ENCODE measurements at places on chromosomes 6 and 20. TPM values are rescaled to one million over a fixed set of nuclear protein-coding genes. Genes with fewer than 3 reads are reported as not detected.

DNA sequence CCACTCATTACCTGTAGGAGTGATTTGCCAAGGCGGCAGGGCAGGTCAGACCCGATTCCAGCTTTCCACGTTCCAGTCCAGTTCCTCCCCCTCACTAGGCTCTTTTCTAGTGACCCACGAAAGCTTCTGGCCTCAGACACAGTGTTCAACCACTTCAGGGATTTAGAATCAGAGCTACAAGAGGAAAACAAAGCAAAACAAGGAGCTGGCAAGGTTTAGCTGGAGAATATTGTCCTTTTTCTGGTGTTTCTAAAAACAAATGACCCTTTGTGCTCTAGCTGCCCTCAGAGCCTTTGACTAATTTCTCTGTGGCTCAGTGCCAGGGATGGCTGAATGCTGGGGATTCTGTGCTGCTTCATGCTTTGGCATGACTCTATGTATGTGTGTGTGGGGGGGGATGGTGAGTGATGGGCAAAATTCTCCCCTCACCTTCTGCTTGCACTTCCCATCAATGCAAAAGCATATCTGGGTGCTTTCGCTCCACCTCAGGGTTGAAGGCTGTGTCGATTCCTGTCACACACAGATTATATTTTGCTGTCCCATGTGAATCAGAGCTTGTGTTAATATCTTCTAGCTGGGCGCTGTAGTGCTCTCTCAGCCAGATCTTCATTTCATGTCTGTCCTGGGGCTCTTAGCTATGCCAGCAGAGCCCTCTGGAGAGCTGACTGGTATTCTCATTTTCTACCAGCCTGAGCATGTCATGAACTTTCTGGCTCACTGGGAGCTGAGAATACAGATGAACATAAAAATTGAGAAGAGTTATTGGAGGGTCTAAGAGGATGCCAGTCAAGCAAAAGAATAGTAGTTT, 19.3 kb upstream of the NEDD9 start:
- no peak for DNase-seq

DNA sequence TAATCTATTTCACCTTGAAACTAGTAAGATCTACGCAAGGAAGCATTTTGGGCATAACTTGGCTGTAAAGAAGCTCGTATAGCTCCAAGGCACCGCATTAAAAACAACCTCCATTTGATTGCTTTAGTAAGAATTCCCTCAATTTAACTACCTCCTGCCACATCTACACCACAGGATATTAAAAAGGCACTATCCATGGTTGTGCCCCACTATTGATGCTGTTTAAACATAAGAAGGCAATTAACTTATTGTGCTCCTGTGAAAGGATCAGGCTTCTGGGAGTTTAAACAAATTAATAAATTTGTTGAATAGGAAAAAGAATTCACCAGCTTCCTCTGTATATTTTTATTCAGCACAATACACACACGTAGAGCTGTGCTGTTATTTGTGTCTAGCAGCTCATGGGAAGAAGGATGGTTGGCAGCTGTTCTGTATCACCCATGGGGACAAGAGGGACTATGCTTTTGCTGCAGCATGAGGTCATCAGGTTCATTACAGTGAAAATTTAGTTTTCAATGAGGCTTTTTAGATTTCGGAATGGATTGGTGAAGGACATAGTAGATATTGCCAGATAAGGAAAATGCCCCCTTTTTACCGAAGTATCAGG, 513.3 kb downstream of the HAO1 start:
- DNase-seq = no peak

DNA sequence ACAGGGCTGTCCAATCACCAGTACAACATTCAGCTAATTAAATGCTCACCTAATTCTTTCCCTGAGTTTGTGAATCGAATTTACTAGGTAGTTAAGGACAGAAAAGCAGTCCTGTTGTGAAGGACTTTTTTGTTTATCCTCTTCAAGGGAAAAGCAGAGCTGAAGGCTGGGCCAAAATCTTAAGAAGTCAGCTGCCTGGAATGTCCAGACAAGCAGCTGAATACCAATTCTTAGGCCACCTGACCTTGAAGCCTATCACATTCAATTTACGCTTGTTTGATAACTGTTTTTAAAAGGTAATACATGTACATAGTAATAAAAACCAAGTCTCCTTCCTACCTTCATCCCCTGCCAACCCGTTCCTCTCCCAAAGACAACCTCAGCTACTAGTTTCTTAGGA, 56.4 kb downstream of the UQCC1 start:
- DNase-seq = no peak

WFDC12 gene
- not detected for polyA plus RNA-seq

PSMB8 gene
- polyA plus RNA-seq = 24.1 TPM

GRCh38 chr20:54023406-54023805, 47.0 kb downstream of the BCAS1 start:
- DNase-seq = no peak

PPP1R3D gene
- polyA plus RNA-seq = 6.1 TPM

DNA sequence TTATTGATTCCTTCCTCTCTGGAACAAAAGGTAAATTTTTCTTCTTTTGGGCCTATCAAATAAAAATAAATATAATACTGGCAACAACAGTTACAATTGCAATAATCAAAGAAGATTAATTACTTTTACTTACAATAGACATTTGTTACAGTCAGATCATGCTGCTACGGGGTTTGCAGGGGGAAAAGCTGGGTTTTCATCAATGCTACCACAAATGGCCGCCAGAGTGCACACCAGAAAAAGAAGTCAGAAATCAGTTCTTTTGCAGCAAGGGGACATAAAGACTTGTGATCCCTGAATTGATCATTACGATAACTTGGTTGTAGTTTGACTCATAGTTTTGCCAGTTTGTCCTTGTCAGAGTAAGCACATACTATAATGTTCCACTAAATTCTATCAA, 714.5 kb upstream of the EYS start:
- no peak for DNase-seq

- DNase-seq = no peak
These were observed 121.6 kb upstream of the ECI2 start for GRCh38 chr6:4256969-4257368.

DNA sequence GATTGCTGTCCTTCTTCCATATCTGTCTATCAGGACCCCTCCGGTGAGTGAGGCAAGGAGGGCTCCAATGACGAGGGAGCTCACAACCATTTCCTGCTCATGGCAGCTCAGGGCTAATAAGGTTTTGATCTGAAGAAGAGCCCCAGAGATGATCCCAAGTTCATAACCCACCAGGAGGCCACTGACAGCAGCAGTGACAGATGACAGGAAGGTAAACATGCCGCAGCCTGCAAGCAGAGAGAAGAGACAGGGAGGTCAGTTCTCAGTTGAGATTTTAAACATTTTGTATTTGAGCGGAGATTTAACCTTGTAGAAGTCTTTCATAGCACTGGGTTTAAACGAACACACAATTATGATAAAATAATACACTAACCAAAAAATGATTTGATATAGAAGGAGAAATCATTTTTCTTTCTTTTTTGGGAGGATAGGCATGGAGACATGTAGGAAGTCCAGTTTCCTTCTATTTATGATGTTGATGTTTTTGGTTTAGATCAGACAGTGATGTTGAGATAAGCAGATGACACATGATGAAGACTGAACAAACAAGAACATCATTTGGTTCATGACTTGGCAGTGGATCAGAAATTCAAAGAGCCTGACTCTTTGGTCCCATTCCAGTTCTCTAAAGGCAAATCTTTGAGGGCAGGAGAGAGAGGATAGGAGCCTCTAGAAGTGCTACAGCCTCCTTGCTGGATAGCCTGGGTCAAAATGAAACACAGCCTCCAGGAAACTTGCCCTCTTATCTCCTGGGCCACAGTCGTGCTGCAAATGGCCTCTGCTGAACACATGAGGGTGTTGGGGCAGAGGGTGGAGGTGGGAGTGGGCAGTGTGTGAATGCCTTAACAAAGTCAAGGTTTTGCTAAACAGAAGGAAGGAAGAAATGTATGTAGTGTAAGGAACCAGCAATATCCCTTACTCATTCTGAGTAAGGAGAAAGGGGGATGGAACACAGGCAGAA, 22.6 kb downstream of the SLC2A12 start:
- DNase-seq = no peak

- DNase-seq = no peak
These were observed 184.7 kb downstream of the GJA1 start for GRCh38 chr6:121619987-121620740.

PRSS35 gene
- polyA plus RNA-seq = 36.9 TPM

DNA sequence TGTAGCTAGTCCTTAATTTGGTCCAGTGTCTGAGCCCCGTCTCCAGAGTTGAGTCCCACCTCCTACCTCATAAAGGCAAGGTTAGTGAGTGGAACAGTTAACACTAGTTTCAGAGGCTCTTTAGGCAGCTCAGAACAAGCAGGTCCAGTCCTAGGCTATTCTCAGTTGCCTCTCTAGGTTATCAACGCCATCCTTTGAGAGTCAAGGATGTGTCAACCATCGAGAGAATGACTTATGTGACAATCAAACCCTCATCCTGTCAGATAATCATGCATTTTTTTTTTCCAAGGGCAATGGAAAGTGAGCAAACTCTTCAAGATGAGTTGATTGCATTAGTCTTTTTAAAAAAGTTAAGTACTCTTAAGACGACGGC, 64.0 kb upstream of the TXNDC5 start:
- no peak for DNase-seq

- DNase-seq = no peak
These were observed 4.9 kb upstream of the PTGIS start for GRCh38 chr20:49572857-49573256.

- no peak for DNase-seq
These were observed 267.8 kb upstream of the IRAK1BP1 start for GRCh38 chr6:78599526-78599925.

IL20RA gene
- polyA plus RNA-seq = 1.4 TPM

DNA sequence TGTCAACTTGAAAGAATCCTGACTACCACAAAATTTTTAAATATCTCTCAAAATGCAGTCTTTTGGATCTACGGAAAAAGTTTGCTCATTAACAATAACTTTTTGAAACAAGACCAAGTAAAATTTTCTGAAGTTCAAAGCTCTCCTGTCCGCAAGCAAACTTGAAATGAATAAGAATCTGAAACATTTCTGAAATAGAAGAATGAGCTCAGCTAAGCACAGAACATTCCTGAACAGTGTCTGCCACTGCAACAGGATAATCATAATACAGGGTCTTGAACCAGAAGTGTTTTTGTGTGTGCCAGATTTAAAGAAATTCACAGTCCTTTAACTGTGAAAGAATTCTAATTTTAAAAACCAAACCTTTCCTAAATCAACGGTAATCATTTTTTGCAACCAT, 49.1 kb upstream of the TASP1 start:
- DNase-seq = no peak

DNA sequence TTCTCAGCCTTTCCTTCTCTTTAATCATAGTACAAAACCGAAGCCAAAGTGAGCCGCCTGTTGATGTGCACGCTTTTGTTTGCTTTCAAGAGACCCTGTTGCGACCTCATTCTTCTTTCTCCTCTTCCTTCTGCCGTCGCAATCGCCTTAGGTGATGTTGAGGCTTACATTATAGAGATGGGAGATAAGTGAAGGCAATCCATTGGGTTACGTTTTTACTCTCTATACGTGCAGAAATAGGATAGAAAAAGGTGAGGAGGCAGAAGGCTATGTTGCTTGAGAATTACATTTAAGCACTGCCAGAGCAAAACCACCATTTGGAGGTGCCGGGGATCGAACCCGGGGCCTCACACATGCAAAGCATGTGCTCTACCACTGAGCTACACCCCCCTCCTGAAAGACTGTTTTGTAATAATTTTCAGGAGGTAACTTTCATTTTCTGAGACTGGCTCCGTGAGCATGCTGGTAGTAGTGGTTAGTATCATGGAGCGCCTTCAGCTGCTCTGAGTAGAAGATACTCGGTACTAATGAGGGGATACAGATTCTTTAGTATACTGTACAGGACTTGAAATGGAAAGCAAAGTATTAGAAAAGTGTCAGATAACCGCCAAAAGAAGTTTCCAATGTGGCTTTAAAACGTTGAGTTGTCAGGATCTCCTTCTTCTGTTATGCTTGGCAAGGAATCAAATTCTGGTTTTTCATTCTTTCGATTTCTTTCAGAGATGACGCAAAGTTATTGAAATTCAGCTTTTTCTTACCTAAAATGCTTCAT, 165.6 kb downstream of the TRIM27 start:
- DNase-seq = no peak

CTAGE9 gene
- not detected for polyA plus RNA-seq

Data from right renal cortex interstitium (tissue), 3 donors.